ENCODE measurements at places on chromosomes 4 and X.

- no peak for DNase-seq
Observed at GRCh38 chr4:148852092-148852699, 410.0 kb upstream of the NR3C2 start.

GRCh38 chrX:38882894-38883626 lies 81.8 kb downstream of the MID1IP1 start:
- DNase-seq: no peak

GRCh38 chr4:2256781-2257191 lies 5.1 kb downstream of the MXD4 start:
- peak; percentile 6 for DNase-seq

- DNase-seq: no peak
Observed at GRCh38 chr4:159593681-159594080, 490.8 kb downstream of the RAPGEF2 start.

- DNase-seq: no peak
Observed at GRCh38 chrX:130340271-130340670, 552 bp downstream of the SLC25A14 start.

DNA sequence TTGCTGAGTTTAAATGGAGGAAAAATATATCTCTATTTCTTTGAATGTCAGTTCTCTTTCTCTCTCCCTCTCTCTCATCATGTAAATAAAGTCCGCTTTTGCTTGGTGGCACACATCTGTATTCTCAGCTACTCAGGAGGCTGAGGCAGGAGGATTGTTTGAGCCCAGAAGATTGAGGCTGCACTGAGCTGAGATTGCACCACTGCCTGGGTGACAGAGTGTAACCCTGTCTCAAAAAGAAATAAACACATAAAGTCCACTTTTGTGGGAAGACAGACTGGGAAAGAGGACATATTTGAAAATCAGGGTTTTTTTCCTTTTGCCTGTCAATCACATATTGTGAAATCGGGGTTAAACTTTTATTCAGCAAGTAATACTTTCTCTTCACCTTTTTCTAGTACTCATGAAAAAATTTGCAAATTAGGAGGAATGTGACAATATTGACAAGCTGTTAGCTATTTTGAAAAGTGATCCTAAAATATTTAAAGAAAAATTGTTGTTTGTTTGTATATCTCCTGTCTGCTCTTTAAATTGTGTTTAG lies 42.6 kb downstream of the PLS3 start:
- no peak for DNase-seq

GRCh38 chrX:10404436-10404835 lies 215.9 kb downstream of the MID1 start:
- DNase-seq: no peak

GRCh38 chrX:41234962-41235361 lies 99.0 kb upstream of the DDX3X start:
- DNase-seq: no peak

GRCh38 chr4:7518871-7519637 lies 84.3 kb upstream of the PSAPL1 start:
- DNase-seq: no peak

DNA sequence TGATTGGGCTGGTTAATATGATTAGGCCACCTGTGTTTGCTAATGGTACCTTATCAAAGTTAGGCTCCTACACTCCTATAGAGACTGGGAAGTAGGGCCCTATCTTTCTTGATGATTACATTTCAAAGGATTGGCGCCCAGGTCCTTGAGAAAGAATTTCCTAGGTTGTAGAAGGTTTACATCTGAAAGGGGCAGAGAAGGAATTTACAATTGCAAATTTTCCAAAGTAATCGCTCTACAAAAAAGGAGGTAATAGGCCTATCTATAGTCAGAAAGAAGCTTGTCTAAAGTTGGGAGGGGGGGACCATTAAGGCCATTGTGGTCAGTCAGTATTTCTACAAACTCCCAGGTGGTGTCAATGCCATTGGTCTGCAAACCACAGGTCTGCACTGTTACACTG lies 638.4 kb downstream of the IL1RAPL1 start:
- DNase-seq: no peak

DNA sequence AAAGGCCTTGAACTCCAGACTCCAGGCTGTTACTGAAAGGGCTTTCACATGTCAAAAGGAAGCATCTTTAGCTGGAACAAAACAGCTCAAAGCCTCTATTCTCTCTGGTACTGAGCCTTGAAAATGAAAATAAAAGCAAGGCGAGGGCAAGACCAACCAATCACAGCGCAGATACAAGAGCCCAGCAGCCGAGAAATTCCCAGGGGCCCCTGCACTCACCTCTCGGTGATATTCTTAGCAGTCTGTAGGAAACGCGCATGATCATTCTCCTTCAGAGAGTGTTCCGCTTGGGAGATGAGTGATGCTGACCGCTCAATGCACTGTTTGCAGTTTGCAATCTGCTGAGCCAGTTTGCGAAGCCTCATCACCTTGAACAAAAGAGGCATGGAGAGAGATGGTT lies 138.1 kb downstream of the MID1 start:
- DNase-seq: no peak

DNA sequence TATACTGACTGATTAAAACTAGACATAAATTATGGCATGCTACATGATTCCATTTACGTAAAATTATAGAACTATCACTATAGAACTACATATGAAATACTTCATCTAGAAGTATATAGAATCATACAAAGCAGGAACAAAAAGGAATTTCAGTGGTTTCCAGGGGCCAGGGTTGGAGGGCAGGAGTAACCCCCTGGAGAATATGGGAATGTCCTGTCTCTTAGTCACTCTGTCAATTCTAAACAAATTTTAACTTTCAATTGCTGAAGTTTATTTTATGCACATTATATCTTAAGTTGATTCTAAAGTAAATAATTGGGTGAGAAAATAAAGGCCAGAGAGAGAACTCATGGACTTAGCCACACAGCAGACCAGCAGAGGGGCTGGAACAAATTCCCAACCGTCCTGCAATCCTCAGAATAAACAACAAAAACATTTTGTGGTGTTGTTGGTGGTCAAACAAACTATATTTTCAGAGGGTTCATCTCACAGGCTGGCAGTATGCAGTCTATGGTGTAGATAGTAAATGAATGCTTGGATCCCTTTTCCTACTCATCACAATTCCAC lies 476.9 kb upstream of the SLIT2 start:
- DNase-seq: no peak

- no peak for DNase-seq
Observed at GRCh38 chr4:54118850-54119589, 19.1 kb downstream of the GSX2 start.

GRCh38 chr4:156408749-156409148 lies 455.1 kb upstream of the CTSO start:
- DNase-seq: no peak

DNA sequence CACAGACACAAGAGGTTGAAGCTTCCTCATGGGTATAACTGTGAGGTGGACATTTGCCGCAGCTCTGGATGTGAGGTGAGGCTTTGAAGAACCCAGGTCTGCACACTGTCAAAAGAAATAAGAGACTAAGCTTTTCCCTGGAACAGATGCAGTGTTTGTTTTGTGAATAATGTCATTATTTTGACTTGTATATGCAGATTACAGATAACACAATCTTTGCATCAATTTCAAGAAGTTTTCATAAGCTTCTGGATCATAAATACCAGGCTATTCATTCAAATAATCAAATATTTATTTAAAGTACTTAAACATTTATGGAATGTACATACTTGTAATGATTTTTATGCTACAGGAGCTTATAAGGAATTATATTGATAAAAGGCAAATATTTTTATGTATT lies 174.8 kb downstream of the EPHA5 start:
- DNase-seq: no peak

DNA sequence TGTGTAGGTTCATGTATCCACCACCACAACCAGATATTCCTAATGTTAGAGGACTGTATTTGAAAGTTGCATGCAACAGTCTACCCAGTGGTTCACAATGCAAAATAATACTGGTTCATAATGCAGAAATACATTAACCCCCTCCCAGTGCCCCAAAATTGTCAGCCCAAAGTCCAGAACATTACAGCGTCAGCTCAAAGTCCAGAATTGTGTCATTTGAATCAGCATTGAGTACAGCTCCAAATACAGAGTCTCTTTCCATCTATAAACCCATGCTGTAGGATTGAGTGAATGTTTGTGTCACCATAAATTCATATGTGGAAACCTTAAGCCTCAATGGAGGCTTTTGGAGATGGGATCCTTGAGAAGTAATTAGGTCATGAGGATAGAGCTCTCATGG lies 54.0 kb downstream of the MCUB start:
- no peak for DNase-seq

DNA sequence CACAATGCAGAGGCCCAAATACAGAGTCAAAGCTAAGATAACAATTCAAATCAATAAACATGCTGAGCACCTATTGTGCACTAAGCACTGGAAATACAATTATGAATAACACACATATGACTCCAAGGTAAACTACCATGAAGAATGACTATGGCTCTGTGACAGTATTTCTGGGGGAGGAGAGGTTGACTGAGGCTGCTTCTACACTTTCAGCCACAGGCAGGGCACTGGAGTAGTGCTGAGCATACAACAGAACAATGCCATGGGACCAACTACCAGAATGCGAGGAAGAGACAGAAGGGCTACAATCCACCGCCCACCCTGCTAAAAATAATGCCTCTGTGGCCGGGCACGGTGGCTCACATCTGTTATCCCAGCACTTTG lies 13.7 kb downstream of the TEC start:
- no peak for DNase-seq

DNA sequence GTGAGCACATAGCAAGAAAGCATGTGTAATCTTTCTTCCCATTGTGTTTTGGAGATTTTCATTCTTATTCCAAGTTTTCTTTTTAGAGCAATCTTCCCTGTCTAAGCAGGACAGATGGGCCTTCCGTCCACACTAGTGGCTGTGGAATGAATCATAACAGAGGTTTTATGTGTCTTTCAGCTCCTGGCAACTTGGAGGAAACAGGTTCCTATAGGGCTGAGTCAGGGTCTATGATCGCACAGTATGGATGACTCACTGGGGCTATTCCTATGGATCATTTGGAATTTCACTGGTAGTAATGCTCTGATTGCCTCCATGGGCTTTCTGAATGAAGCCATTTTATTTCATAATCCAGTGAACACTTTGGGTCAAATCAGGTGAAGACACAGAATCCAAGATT lies 51.8 kb upstream of the CBLL2 start:
- DNase-seq: no peak

GRCh38 chr4:4860600-4861389 lies 1.3 kb downstream of the MSX1 start:
- DNase-seq: no peak

- no peak for DNase-seq
Observed at GRCh38 chr4:159430896-159431295, 328.0 kb downstream of the RAPGEF2 start.

DNA sequence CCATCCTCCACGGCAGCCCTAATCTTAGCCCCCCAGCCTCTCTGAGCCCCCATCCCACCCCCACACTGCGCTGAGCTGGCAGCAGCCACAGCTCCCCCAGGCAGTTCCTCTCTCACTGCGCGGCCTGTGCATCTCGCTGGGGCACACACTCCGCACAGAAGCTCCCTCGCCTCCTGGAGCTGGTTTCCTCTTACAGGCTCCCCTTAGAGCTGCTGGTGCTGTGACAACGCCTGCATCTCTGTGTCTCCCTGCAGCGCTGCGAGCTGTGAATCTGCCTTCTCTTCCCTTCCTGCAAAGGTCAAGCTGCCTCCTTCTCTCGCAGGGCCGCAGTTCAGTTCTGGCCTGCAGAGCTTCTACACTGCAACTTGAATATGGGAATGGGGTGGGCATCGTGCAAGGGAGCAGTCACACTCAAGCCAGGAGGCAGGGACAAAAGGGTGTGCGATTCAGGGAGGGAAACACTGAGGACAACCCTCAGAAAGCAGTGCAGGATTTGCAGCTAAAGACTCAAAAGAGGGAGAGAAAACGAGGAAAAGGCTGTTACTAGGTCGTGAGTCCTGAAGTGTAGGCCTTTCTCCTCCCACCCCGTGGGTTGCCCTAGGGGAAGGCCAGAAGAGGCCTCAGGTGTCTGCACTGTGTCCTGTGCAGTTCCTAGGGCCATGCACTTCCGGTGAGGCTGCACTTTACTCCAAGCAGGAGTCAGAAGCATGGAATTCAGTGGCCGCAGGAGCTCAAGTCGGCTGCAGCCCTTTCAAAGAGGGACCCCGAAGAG lies 87.0 kb downstream of the BCOR start:
- DNase-seq: no peak

- DNase-seq: no peak
Observed at GRCh38 chr4:156933633-156934258, 37.9 kb downstream of the PDGFC start.

GRCh38 chr4:133263104-133263503 lies 114.0 kb downstream of the PCDH10 start:
- no peak for DNase-seq

- DNase-seq: no peak
Observed at GRCh38 chrX:132940727-132941327, 17.6 kb downstream of the HS6ST2 start.

- DNase-seq: no peak
Observed at GRCh38 chrX:143500751-143501150, 16.5 kb downstream of the SPANXN3 start.

DNA sequence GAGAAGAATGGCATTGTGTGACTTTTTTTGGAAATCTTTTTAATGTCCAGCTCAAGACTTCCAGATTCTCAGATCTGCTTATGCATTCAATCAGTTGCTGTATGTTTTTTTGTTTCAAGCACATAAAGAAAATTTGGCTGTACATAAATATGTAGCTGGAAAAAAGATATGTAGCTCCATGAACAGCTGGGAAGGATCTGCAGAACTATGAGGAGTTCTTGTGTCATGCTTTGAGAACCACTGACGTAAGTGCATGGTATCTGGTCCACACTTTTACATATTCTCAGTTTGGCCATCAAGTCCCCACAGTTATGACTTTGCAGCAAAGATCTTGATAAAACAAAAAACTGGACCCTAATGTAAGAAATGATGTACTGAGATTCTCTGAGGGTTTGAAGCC lies 165.9 kb downstream of the KIT start:
- no peak for DNase-seq

DNA sequence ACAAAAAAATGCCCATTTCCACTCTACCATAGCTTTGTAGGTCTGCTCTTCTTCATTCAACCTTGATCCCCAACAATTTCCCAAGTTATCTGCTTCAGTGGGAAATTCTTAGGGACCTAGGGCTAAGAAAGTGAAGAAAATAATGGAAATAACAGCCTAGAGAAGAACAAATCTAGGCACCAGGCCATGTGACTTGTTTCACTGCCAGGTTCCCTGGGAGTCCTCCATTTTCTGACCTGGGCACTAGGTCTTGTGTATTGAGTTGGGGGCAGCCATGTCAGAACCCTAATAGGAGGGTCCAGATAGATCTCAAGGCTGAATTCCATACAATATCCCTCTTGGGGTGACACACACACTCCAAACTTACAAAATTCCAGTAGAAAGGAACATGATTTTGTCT lies 194.6 kb upstream of the STK26 start:
- DNase-seq: no peak

GRCh38 chrX:114344756-114345349 lies 239.0 kb upstream of the HTR2C start:
- DNase-seq: no peak

All from activated T-helper 2 cell treated with anti-CD3 and anti-CD28 coated beads, Interferon-gamma antibody, Interleukin-2, Interleukin-4, amounts not matched to agents 10 μg/mL and 5 μg/mL and 100 μg/mL, durations not matched to agents 14 hours and 24 hours and 36 hours (primary cell).